ENCODE measurements at places on chromosomes 12 and 14.

DNA sequence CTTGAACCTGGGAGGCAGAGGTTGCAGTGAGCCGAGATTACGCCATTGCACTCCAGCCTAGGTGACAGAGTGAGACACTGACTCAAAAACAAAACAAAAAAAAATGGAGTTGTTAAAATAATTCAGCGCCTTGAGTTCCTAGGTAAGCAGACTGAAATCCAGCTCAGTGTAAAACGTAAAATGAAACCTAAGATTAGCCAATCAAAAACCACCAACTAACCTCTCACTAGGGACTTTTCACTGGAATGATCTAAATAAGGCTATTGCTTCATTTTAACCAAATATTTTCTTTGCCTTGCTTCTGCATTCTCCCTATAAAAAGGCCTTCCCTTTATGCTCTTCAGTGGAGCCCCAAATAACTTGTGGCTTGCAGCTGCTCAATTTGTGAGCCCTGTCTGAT is 91.6 kb upstream of the HIF1A start:
- no peak for DNase-seq

DNA sequence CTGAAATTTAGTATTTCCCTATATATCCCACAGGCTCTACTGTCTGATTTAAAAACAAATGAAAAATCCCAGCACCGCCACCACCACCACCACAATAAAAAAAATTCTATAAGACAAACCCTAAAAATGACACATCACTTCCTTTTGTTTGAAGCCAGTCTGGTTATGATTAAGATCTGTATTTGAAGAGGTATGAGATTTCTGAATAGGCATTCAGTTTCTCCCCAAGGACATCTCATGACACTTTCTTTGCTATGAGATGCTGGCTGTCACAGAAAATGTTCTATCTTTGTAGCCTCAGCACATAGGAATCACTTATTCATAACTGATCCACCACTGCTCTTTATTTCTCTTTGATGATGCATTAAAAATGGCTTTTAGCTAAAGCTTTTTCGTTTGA is 1071.0 kb downstream of the SLC6A15 start:
- no peak for DNase-seq

DNA sequence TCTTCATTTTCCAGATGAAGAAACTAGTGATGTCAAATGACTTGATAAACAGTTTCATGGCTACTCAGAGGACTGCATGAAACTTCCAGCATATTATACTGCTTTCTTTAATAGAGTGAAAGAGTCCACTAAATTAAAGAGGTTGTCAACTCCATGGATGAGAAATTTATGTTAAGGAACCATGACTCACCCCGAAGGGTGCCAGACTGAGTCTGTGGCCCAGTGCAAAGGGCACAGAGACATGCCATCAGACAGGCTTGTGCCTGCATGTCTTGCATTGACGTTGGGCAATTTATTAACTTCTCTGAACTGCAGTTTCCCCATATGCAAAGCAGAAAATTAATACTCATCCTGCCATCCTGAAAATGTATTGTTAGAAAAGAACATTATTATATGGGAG is 382.4 kb downstream of the APAF1 start:
- no peak for DNase-seq

GRCh38 chr14:26622611-26623010 is 24.8 kb upstream of the NOVA1 start:
- no peak for DNase-seq
